ENCODE measurements at places on chromosomes 2 and 18. TPM values are rescaled to one million over a fixed set of nuclear protein-coding genes. Genes with fewer than 3 reads are reported as not detected.

DNA sequence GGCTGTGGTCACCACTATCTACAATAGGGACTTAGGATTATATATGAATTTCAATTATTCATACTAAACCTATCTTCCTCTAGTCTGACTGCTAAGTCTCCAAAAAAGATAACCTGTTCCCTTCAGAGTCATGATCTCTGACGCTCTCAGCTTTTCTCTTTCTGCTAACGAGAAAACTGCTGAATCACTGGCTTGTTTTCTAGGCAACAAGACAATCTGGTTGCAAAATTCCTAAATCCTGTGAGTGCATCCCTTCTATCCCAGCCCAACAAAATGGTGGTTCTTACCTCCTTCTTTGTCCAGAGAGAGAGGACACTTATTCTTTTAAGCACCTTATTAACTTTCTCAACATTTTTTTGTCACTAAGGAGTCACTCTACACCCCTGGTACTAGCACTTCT, 312.3 kb upstream of the PKDCC start:
- DNase-seq, result no peak
- no peak overlapping the region for H3K27ac ChIP-seq

DNA sequence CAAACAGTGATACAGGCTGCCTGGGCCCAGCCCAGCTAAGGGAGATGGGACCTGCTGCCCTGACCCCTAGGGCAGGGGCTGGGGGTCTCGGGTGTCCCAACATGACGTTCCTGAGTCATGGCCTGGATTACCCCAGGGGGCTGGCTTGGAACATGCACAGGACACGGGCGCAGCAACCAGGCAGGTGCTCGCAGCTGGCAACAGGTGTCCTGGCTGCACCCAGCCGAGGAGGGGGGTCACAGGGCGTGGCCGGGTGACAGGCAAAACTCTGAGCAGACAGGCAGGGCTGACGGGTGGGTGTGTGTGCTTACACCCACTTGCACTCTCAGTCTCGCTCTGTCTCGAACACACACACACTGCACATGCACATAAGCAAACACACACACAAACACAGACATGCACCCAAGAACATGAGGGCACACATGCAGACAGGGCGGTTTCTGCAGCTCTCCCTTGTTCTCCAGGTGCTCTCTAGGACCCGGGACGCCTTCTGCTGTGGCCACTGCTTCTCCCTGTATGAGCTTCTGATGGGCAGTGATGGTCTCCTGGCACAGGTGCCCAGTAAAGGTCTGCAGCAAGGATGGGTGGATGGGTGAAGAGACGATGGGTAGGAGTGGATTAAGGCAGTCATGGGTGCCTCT, 33.7 kb upstream of the TAF1B start:
- H3K4me3 ChIP-seq, result no peak overlapping the region
- H3K36me3 ChIP-seq, result no peaks in the 10 kb centered on the region
- no peaks in the 10 kb centered on the region for H3K4me1 ChIP-seq

DNA sequence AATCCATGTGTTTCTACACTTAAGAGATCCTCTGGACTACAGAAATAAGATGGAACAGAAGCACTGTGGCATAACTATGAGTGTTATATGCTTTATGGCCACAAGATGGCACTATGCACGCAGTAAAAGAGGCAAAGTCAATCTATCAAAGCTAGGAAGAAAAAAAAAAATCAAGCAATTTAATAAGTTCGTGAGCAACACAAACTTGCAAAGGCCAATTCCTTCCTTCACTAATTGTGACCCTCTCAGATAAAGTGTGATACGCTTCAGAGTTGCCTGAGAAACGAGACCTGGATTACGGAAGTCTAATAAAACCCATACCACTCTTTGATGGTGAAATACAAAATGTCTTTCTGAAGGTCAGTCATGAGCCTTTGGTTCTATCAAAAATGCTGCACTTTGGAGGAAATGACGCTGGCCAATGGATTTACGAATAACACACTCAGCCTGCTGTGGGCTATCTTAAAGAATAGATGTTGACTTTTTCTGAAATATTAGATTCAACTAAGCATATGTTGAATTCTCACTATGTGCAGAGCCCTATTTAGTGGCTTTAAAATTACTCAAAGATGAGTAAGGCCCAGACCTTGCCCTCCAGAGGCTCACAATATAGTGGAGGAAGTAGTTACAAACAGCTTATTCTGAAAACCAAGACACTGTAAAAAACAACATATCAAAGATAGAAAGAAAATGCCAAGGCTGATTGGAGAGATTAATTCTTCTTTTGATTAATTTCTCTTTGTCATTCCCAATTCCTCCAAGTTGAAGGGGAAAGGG, 35.5 kb upstream of the TTR start:
- no peak overlapping the region for H3K4me3 ChIP-seq
- no peaks in the 10 kb centered on the region for H3K4me1 ChIP-seq
- H3K27ac ChIP-seq, result no peak overlapping the region
- H3K36me3 ChIP-seq, result no peaks in the 10 kb centered on the region
- no peaks in the 10 kb centered on the region for H3K27me3 ChIP-seq
- peak; percentile 78 for DNase-seq

DNA sequence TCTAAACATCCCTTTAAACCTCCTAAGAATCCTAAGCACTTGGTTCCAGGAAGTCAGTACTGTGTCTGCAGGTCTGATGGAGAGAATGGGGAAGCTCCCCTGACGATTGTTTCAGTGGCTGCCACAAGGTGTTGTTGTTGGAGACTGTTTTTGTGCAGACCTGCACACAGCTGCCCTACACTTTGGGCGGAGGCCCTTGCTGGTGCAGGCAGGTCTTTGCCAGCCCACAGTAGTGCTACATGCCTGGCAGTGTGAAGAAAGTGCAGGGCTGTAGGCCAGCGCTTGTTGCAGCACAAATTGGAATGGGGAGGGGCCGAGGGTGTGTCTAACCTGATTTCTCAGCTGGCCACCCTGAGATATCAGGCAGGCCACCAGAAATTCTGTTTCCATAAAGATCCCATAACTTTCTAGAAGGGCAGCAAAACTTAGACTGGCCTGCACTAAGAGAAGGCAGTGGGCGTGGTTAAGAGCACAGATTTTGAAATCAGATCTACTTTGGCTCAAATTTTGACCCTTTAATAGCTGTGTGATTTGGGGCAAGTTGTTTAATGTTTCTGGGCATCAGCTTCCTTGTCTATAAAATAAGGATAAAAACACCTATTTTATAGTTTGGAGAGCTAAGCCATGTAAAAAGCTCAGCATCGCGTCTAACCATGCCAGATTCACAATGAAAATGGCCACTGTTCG, 83.7 kb upstream of the SLC1A4 start:
- no peaks in the 10 kb centered on the region for H3K4me1 ChIP-seq
- H3K27ac ChIP-seq, result no peak overlapping the region
- no peak for DNase-seq
- no peak overlapping the region for H3K4me3 ChIP-seq

- no peak overlapping the region for H3K4me3 ChIP-seq
- H3K27me3 ChIP-seq, result no peaks in the 10 kb centered on the region
- H3K27ac ChIP-seq, result no peak overlapping the region
Observed at GRCh38 chr2:191243154-191243553, 2.0 kb upstream of the MYO1B start.

- H3K36me3 ChIP-seq, result no peaks in the 10 kb centered on the region
- H3K27ac ChIP-seq, result no peak overlapping the region
- H3K27me3 ChIP-seq, result no peaks in the 10 kb centered on the region
- no peak for DNase-seq
- H3K4me3 ChIP-seq, result no peak overlapping the region
- H3K4me1 ChIP-seq, result no peaks in the 10 kb centered on the region
Observed at GRCh38 chr2:151681051-151681450, 53.2 kb downstream of the NEB start.

- no peaks in the 10 kb centered on the region for H3K27me3 ChIP-seq
- H3K4me1 ChIP-seq, result no peaks in the 10 kb centered on the region
- no peak for DNase-seq
- H3K36me3 ChIP-seq, result no peaks in the 10 kb centered on the region
- no peak overlapping the region for H3K4me3 ChIP-seq
- H3K27ac ChIP-seq, result no peak overlapping the region
Observed at GRCh38 chr18:35592298-35592697, 10.8 kb downstream of the GALNT1 start.

GRCh38 chr2:68200157-68200787, 42.6 kb downstream of the PNO1 start:
- no peak overlapping the region for H3K27ac ChIP-seq
- H3K36me3 ChIP-seq, result no peaks in the 10 kb centered on the region
- no peaks in the 10 kb centered on the region for H3K27me3 ChIP-seq
- no peak for DNase-seq
- no peak overlapping the region for H3K4me3 ChIP-seq

Gene AMER3
- total RNA-seq, result 1.00 TPM

DNA sequence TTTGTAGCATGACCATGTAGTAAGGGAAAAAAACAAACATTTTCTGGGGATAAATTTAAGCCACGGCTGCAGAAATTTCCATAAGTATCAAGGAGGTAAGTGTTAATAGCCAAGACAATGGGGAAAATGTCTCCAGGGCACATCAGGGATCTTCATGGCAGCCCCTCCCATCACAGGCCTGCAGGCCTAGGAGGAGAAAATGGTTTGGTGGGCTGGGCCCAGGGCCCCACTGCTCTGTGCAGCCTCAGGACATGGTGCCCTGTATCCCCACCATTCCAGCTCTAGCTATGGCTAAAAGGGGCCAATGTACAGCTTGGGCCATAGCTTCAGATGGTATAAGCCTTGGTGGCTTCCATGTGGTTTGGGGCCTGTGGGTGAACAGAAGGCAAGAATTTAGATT, 271.8 kb downstream of the PID1 start:
- no peaks in the 10 kb centered on the region for H3K4me1 ChIP-seq
- H3K36me3 ChIP-seq, result no peaks in the 10 kb centered on the region
- H3K27me3 ChIP-seq, result no peaks in the 10 kb centered on the region
- H3K27ac ChIP-seq, result no peak overlapping the region
- H3K4me3 ChIP-seq, result no peak overlapping the region
- no peak for DNase-seq

Gene NRP2
- total RNA-seq, result 60.2 TPM

DNA sequence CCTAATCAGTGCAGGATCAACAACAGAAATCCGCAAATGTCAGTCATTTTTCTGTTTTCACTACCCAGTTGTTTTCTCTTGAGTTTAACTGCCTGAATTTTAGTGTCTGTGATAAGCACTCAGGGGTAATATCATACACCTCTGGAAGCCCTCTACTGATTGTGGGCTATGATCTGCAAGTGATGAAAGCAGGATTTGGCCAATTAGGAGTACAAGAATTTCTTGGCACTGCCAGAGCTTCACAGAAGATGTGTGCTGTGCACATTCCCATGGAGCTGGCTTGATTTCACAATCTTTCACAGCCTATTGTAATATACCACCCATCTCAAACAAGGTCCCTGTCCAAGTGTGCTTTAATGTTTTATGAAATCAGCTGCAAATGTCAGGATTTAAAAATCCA, 27.3 kb upstream of the TDRD15 start:
- peak overlapping the region; percentile 87 for H3K27ac ChIP-seq
- H3K4me1 ChIP-seq, result peaks cover 26% of the 10 kb centered on the region
- H3K4me3 ChIP-seq, result no peak overlapping the region
- H3K27me3 ChIP-seq, result no peaks in the 10 kb centered on the region
- no peaks in the 10 kb centered on the region for H3K36me3 ChIP-seq

GRCh38 chr2:203126996-203127395, 111.8 kb upstream of the CYP20A1 start:
- no peak overlapping the region for H3K4me3 ChIP-seq
- no peaks in the 10 kb centered on the region for H3K27me3 ChIP-seq
- H3K4me1 ChIP-seq, result no peaks in the 10 kb centered on the region
- H3K27ac ChIP-seq, result no peak overlapping the region

DNA sequence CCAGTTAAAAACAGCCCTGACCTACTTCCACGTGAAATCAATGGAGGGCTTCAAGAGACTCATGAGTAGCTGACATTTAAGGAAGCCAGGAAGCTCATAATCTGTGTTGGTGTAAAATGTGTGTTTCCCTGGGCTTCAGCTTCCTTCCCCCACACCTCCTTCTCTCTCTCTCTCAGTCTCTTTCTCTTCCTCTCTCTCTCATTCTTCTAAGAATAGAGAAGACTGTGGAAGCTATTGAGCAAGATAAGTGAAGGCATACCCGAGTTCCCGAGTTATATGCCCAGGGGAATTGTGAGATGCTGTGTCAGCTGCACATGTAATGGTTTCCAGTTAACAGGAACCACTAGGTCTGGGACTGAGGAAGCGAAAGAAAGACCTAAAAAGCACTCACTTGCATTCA, 199.4 kb downstream of the NYAP2 start:
- no peaks in the 10 kb centered on the region for H3K36me3 ChIP-seq
- H3K27me3 ChIP-seq, result no peaks in the 10 kb centered on the region
- no peak overlapping the region for H3K4me3 ChIP-seq
- no peaks in the 10 kb centered on the region for H3K4me1 ChIP-seq
- no peak for DNase-seq
- H3K27ac ChIP-seq, result no peak overlapping the region

Gene MEP1B
- total RNA-seq, result 0.36 TPM

Gene GPR17
- total RNA-seq, result not detected

DNA sequence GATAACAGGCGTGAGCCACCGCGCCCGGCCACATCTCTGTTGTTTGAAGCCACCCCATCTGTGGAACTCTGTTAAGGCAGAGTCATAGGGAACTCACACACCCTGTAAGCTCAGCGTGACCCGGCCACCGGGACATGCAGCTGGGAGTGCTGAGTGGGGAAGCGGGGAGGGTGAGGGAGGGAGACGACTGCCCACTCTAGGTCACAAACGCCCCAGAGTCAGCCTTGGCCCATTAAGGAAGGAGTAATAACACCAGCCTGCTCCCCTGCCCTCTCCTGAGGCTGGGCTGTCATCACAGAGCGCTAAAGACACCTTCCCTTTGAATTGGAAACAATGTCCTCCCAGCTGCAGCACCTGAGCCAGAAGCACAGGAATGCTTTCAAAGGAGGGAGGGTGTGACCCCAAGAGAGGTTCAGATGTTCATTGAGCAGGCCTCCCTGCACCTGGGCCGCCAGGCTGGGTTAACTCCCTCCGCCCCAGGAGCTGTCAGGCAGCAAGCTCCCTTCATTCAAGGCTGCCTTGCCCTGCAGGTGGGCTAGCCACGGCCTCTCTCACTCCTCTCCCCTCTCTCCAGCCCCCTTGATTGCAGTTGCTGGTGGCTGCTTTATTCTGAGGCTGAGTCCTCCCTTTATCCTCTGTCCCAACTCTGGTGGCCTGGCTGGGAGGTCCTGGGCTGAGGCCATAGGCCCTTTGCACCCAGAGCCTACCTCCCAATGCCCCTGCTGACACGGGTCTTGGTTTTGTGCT, 77.2 kb upstream of the HPCAL1 start:
- H3K4me3 ChIP-seq, result no peak overlapping the region
- peaks cover 34% of the 10 kb centered on the region for H3K4me1 ChIP-seq
- H3K27ac ChIP-seq, result no peak overlapping the region
- no peaks in the 10 kb centered on the region for H3K27me3 ChIP-seq
- DNase-seq, result peak; percentile 36
- H3K36me3 ChIP-seq, result no peaks in the 10 kb centered on the region

Gene FAM237A
- not detected for total RNA-seq

Gene LYPD6
- total RNA-seq, result 11.2 TPM

- H3K4me3 ChIP-seq, result no peak overlapping the region
- no peaks in the 10 kb centered on the region for H3K27me3 ChIP-seq
- H3K36me3 ChIP-seq, result no peaks in the 10 kb centered on the region
- H3K27ac ChIP-seq, result no peak overlapping the region
- no peaks in the 10 kb centered on the region for H3K4me1 ChIP-seq
Observed at GRCh38 chr18:62833494-62833893, 118.2 kb downstream of the PHLPP1 start.

Gene GRB14
- total RNA-seq, result 3.6 TPM

All from hepatocyte (in vitro differentiated cells).